T-helper 1 cell treated with Interleukin-12 subunit alpha and Interleukin-12 subunit beta and Interleukin-4 antibody, amounts not matched to agents 30 ng/mL and 1 ng/mL, for 36 hours (primary cell): ENCODE measurements at places on chromosomes 12 and 14. TPM values are rescaled to one million over a fixed set of nuclear protein-coding genes. Genes with fewer than 3 reads are reported as not detected.

Gene SRRM4
- not detected in 2 replicates for total RNA-seq

Gene ANO4
- not detected in 2 replicates for total RNA-seq

Gene RXYLT1
- 13.7 and 14.1 TPM in 2 replicates for total RNA-seq

Gene SCFD1
- 71.1 and 80.4 TPM in 2 replicates for total RNA-seq

Gene AEBP2
- total RNA-seq: 62.1 and 64.8 TPM in 2 replicates

Gene MYF5
- not detected in 2 replicates for total RNA-seq

Gene PLA2G1B
- not detected in 2 replicates for total RNA-seq

Gene CLEC1B
- not detected in 2 replicates for total RNA-seq
